Activated CD4-positive, alpha-beta T cell treated with anti-CD3 and anti-CD28 coated beads for 24 hours (primary cell): ENCODE measurements at places on chromosomes 7 and 10.

- DNase-seq: no peak
Observed at GRCh38 chr7:41994746-41995110, 242.3 kb downstream of the GLI3 start.

DNA sequence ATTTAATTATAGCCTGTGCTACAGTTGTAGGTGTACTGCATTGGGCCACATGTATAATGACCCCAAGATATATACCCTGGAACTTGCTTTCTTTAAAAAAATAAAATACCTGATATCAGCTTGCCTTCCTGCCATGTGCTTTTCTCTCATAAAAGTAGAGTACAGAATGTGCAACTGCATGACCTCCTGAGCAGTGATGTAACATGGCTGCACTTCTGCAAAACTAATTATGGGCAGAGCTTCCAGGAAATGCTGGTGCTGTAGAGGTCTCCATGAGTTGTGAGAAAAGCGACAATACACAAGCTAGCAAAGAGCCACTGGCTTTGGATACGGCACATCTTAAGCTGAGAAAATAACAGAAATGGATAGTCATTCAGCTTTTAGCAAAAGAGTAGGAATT, 6.5 kb upstream of the ERLIN1 start:
- DNase-seq: no peak

DNA sequence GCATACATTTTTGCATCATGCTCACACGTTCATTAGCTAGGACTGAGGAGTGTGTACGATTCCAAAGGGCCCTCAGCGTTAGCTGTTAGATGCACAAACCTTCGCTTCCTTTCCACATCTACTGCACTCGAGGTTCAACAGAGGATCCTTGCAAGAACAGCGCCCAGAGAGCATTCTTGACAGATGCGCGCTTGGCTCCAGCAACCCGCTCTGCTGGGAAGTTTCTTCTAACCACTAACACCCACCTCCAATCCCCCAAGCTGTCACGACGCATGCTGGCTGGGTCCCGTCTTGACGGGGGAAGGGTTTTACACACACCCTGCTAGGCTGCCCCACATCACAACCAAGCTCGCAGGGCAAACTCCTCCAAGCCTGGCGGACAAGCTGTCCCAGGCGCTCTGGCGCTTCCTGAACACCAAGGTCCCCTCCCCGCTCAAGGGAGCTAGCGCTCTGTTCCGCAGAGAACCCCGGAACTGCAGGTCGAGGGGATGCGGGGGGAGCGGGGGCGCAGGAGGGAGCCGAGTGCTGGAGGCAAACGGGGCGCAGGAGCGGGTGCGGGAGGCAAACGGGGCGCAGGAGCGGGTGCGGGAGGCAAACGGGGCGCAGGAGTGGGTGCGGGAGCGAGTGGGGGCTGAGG, 653 bp upstream of the ADRB1 start:
- DNase-seq: no peak

DNA sequence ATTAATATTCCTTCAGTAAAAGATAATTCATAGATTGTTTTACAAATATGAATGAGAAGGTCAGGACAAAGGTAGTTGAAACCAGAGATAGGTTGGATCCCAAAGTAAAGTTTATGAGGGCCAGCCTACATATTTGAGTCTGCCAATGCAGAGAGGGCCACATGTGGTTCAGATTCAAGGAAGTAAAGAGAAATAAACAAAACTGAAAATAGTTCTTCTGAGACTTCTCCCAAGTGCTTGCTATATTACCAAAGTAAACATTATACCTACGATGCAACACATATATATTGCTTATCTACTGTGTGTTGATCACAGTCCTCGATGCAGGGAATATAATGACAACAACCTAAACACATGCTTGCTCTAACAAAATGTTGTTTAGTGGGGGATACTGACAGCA, 109.8 kb downstream of the MALRD1 start:
- no peak for DNase-seq

DNA sequence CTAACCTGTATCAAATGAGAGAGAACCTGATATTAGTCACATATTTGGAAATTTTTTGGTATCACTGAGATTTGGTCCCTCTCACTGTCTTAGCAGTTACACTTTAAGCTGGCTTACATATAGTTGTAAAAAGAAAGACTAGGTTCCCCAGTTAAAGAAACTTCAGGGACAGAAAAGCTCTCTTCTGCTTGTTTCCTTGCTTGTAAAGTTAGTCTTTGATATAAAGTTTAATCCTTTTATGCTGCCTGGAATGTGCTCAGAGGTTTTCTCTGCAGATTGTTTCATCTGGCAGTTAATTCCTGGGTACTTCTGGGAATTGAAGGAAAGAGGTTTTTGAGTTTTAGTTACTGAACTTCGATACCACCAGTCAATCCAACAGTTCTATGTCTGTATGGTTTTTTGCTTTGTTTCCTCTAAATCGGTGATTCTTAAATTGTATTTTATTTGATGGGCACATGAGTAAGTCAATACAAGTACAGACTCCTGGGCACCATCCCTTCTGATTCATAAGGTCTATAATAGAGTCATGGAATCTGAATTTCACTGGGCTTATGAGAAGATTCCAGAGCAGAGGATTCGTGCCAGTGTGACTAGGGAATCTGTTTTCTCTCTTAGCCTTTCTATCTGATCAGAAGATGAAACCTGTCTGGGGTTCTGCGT, 1080.9 kb upstream of the C7orf33 start:
- DNase-seq: no peak

DNA sequence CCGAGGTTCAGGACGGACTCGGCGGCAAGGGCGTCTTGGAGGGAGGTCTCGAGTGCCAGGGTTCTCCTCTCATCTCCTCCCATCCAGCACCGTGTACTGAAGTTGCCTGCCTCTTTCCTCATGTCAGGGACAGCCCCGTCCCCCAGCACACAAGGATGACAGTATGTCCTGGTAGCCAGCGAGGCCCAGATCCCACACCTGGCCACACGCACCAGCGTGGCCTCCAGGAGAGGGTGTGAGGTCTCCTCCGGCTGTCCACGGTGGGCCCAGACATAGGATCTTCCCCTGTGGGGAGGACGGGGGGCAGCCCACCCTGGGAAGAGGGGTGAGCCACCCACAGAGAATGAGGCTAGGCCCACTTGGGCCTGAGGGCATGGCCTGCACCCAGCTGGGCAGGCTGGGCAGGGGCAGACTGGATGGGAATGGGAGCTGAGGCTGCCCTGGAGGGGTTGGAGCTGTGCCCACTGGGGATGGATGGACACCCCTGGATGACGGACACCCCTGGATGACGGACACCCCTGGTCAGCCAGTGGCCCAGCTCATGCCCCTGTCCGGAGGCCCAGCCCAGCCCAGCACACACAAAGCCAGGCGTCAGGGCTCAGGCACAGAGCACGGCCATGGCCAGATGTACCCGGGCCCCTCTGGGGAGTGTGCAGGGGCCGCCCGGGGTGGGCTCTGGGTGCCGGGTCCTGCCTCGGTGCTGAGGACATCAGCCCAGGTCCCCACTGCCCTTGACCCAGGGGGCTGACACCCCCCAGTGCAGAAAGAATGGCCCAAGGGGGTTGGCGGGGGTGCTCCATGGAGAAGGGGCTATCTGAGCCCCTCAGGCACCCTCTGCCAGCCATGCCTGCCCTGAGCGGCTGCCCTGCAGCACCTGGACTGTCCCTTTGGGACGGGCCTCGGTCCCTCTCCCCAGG, 30.9 kb upstream of the CFAP46 start:
- DNase-seq: no peak

- no peak for DNase-seq
Observed at GRCh38 chr7:35468606-35469005, 214.7 kb upstream of the TBX20 start.

- DNase-seq: no peak
Observed at GRCh38 chr7:95250571-95250970, 73.8 kb downstream of the PON1 start.

DNA sequence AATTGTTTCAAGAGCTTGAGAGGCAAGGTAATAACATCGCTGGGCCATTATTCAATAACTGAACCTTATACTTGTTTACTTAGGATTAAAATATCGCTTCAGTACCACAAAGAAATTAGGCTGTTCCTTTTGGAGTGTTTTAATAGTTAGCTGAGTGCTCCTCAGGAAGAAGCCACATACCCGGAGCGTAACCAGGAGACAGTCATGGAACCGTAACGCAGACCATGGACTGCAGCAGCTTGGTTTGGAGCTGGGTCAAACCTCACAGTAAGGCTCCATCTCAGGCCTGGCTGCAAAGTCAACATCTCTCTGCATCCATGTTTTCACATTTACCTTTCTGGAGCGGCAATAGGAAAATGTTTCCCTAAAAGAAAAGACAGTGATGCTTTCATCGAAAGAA, 599.0 kb downstream of the TNS3 start:
- DNase-seq: no peak

DNA sequence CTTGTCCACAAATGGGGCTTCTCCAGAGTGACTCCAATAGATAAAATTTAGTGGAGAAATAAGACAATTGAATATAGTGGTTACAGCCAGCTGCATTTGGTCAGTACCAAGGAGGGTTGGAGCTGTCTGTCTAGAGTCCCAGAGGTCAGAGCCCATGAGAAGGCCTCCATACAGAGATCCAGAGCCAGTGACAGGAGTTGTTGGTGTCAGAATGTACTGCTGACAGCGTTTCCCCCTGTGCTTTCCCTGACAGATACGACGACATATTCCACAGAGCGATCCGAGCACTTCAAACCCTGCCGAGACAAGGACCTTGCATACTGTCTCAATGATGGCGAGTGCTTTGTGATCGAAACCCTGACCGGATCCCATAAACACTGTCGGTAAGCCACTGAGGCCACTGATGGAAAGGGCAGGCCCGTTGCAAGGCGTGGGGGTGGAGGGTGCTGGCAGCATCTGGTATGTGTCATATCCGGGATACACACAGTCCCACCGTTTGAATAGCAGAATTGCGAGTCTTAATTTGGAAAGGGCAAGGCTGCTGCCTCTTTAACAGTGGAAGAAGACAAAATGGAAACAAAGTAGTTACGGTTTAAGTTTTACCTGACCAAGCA, 483.6 kb downstream of the NRG3 start:
- DNase-seq: no peak

DNA sequence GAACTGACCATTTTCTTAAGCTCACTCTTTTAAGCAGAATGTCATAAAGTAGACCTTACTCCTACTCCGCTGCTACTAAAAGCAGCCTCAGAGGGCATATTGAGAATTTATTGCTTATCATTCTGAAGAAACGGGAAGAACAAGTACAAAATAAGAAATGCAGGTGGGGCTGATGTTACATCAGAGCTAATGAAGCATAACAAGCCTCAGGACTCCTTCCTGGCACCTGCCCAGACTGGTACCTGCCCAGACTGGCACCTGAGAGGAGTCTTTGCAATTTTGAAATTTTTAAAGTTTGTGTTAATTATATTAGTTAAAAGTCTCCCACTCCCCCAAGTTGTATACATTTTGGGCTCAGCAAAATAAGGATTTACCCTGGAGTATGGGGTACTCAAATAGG, 162.4 kb downstream of the SEMA3E start:
- DNase-seq: no peak

- no peak for DNase-seq
Observed at GRCh38 chr10:129004398-129004797, 462.6 kb upstream of the MGMT start.
